ENCODE measurements at places on chromosomes 5 and 9.
A peak's percentile ranks its signal among the peaks of the same experiment; 100 is the strongest.

DNA sequence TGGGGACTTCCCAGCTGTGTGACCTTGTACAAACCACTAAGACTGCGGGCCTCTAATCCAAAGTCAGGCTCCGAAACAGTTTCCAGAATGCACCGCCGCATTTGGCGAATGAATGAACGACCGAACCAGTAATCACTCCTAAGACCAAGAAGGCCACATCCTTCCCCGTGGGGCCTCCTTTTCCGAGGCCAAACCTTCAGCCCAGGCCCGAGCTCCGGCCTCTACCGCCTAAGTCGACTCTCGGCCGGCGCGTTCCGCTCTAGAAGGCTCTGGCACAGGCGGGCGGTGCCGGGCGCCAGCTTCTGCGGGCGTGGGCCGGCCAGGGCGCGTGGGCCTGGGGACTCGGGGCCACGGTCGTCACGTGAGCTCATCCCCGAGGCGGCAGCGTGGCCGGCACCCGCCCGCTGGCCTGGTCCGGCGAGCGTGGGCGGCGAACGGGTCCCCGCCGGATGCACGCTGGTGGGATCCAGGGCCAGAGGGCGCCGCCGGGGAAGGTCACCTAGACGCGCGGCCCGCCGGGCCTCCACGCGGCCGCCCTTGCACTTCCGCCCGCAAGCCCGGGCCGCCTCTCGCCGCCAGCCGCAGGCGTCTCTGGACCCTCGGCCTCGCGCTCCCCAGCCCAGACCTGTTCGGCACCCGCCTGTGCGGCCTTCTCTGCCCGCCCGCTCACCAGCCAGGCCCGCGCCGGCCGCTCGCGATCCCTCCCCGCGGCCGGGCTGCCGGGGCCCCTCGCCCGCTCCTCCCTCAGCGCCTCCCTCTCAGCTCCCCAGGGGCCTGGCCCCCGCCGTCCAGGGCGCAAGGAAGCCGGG is 754 bp downstream of the VDAC1 start:
- DNase-seq = peak; percentile 10

DNA sequence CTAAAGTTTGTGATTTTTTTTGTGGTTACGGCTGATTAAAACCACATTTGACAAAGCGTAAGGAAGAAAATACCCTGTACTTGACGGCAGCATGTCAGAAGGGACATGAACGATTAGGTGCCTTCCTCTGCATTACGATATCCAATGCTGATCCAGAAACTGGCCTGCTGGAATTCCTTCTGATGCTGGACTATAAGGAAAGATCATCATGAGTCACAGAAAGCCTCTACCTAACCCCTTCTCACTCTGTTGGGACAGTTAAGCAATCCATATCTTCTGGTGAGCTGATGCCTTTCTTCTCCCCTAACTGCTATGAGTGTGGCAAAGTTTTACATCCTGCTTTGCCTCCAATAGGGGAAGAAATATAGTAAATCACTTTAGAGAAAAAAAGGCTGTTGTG is 78.4 kb upstream of the PAPPA start:
- DNase-seq = no peak

DNA sequence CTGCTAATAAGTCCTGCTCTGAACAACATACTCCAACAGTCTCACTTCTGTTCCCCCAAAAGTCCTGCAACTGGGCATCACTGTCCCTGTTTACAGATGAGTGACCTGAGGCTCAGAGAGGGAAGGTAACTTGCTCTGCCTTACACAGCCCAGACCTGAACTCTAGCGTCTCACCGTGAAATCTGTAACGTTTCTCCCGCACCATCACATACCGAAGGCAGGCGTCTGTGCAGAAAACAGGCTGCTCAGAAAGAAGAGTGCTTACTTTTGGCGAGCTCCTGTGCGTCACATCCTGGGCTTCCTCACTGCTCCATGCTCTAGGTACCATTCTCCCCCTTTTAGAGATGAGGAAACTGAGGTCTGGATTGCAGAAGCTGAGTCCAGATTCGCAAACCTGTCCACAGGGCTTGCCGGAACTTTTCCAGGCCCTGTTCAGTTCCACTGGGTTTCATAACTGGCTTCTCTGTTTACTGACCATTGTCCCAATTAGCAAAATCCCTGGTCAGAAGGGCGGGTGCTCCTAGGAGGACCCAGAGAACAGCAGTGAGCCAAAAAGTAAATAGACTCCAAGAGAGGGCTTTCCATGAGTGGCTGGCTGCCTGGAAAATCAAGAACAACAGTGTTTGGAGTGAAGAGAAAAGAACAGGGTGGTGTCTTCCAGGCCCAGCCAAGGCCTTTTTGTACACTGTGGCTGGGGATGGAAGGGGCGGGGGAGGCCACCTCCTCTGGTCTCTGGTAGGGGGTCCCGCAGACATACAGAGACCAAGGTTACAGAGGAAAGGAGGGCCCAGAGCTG is 27.1 kb downstream of the GSN start:
- no peak for DNase-seq

GRCh38 chr5:2105141-2105540 is 222.4 kb upstream of the IRX4 start:
- DNase-seq = no peak

GRCh38 chr5:17150531-17150930 is 66.9 kb upstream of the BASP1 start:
- DNase-seq = no peak

- no peak for DNase-seq
These were observed 130.1 kb downstream of the GAPVD1 start for GRCh38 chr9:125391704-125392103.

DNA sequence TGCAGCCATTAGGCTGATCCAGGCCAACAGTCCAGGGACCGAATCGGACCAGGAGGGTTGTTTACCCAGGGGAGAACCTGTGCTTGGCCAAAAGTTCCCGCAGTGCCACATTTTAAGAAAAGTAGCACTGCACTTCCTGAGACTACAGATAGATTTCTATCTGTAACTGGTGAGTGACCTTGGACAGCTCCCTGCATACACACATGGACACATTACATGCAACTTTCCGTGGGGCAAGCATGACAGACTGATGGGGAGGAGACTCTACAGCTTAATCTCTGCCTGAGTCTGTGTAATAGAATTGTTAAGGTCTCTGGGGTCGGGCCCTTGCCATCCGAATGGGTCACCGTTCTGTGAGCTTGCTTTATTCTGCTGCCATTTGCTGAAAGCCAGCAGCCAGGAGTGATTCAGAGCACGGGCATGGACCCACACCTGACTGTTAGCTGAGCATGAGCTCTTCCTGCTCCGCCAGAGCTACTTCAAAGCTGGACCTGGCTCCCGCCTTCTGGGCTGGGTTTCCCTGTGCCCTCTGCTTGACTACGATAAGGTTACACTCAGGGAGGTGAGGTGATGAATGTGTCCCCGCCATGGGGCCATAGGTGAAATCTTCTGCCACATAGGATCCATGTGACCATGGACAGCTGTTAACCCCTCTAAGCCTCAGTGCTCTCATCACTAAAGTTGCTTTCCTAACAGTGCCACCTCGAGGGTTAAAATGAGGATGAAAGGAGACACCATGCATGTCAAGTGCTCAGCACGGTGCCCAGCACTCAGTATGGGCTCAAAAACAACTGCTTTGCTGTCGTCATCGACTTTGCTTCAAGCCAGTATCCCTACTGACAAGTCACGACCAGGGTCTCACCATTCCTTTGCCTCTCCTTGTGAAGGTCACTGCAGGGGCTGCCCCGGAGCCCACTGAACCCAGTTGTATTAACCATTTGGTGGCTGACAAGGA is 200.0 kb downstream of the MELK start:
- DNase-seq = no peak

GRCh38 chr9:17528859-17529258 is 50.0 kb upstream of the SH3GL2 start:
- no peak for DNase-seq

GRCh38 chr5:139431706-139432105 is 7.6 kb downstream of the DNAJC18 start:
- DNase-seq = no peak

Data from stimulated activated CD4-positive, alpha-beta T cell treated with anti-CD3 and anti-CD28 coated beads, Interleukin-1b, Interleukin-23, amount 100 ng/mL, for 24 hours (primary cell).